ENCODE measurements at places on chromosomes 6 and 20.

- peak; percentile 53 for DNase-seq
Measured at GRCh38 chr6:104943781-104944180, 13.1 kb upstream of the LIN28B start.

- peak; percentile 94 for DNase-seq
Measured at GRCh38 chr6:7725849-7726415, at the start of gene BMP6. TSS of gene BMP6 (plus strand) at chr6:7726099. CDS start at chr6:7726956, 857 bp downstream.

GRCh38 chr20:8021541-8022269, 2.1 kb upstream of the TMX4 start:
- DNase-seq: no peak

GRCh38 chr20:63176427-63177133, 39.4 kb downstream of the YTHDF1 start:
- DNase-seq: no peak

- no peak for DNase-seq
Measured at GRCh38 chr6:133833949-133834359, 55.0 kb upstream of the TCF21 start.

DNA sequence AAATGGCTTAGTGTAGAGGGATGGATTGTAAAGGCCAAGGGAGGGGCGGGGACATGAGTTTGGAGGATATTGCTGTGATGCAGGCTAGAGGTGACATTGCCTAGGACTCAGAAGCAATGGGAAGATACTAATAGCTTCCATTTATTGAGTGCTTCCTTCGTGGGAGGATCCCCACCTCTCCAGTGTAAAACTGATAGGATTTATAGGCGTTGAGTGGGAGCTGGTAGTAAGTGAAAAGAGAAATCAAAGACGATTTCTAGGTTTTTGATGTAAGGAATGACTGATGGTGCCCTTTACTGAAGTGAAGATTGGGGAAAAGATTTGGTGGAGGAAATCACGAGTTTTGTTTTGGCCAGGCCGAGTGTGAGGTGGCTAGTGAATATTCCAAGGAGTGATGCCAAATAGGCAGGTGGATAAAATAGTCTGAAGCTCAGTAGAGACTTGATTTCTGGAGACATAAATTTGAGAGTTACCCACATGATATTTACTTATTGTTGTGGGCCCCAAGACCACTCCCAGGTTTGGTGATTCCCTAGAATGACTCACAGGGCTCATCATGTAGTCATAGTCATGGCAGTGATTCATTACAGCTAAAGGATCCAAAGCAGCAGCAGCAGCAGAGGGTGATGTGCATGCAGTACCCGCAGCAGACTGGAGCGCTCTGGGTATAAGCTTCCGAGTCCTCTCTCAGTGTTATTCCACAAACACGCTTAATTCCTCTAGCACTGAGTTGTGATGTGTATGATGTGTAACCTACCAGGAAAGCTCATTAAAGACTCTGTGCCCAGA, 10.2 kb downstream of the RPRD1B start:
- DNase-seq: peak; percentile 96
